ENCODE measurements at places on chromosomes 6 and 20.

- no peak for DNase-seq
These were observed 284.0 kb downstream of the PHF3 start for GRCh38 chr6:63919556-63920110.

DNA sequence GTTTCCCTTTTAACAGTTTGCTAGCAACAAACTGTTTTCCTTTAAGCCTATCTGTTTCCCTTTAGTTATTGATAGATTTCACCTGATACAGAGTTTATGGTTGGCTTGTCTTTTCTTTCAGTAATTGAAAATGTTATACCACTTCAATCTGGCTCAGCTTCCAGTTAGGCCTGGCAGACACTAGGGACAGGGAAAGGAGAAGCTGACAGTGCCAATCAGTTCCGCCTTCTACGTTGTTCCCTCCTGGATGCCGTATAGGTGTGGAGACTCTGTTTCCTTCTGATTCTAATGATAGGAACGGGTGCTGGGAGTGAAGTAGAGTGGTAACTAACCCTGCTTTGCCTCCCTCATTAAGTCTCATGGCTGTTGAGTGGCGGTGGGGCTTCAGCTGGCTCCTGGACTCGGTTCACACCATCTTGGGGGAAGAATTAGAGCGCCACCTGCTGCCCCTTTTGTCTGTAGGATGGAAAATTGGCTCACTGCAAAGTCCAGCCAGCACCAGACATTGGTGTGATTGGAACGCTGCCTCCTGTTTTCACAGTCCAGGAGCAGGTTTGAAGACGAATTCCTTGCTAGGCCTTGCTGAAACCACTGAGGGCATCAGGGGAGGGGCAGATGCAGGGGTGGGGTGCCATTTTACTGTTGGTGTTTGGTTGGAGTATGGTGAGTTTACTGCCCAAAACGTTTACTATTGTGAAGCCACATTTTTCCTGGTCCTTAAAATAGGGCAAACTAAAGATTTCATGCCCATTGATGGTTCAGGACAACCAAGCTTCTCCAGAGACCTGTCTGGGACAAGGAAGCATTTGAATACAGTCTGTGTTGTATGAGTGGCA, 1729.5 kb downstream of the GRIK2 start:
- DNase-seq, result peak; percentile 16

- no peak for DNase-seq
These were observed 85.6 kb upstream of the SSTR4 start for GRCh38 chr20:22949331-22950109.

- no peak for DNase-seq
These were observed 9.0 kb downstream of the ADGRF1 start for GRCh38 chr6:47032974-47033765.

DNA sequence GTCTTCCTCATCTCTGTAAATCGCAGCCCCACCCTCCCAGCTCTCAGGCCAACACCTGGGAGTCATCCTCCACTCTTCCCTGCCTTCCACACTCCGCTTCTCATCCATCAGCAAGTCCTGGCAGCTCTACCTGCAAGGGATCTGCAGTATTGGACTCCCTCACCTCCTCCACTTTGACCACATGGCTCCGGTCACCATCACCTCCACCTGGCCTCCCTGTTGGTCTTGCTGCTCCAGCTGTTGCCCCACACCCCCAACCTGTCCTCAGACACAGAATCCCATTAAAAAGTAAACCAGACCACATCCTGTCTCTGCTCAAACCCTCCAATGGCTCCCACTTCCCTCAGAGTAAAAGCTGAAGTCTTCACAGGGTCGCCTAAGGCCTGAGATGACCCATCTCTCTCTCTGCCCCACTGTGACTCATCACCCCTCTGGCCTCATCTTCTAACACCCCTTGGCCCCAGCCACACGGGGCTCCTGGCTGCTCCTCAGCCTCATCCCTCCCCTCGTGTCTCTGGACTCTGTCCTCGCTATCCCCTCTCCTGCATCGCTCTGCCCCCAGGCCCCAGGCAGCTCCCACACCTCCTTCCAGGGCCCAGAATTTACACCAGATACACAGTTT, 185.1 kb upstream of the SULF2 start:
- no peak for DNase-seq

DNA sequence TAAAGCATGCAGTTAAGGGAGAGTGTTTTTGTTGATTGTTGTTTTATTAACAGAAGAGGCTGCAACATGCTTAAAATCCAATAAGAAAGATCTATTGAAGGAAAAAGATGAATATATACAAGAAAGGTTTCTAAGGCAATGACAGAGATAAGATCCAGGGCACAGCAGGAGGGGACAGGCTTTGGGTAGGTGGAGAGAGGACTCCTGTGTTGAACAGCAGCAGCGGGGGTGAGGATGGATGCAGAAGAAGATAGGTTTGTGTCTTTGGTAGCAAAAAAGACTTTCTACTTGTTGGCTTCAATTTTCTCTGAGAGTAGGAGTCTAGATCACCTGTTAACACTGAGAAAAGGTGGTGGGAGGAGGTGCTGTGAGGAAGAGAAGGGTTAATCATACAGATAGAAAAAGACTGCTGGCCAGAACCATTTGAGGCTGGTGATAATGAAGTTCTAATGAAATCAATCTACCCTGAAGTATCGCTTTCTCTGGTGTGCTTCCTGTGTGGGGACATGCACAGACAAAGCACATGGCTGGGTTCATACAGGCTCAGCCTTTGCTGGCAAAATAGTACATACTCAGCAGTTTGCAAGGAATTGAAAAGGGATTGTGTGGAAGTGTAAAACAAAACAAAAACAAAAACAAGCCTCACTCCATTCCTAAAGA, 17.2 kb upstream of the DST start:
- no peak for DNase-seq

DNA sequence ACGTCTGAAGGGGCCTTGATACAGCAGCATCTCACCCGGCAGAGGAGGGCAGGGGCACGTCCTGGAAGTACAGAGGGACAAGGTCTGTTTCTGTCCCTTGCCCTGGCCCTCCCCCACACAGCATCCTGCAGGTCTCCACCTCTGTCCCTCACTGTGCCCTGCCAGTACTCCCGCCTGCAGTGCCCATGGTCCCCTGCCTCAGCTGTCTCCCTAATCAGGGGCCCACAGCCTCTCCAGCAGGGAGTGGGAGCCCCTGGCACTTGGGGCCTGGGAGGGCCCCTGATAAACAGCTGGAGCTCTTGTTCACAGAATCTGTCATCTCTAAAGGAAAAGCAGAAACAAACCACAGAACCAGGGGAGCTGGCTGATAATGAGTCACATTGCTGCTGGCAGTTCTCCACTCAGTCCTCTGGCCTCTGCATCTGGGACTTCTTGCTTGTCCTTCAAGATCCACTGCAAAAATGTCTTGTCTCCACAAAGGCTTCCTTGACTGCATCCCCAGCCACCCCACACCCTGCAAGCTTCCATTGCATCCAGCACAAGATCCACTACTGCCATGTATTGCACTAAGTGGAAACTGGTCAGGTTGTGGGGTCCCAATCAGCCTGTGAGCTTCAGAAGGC, 33.2 kb upstream of the TAF8 start:
- peak; percentile 77 for DNase-seq

All from AG10803 (cell line).